Stimulated activated CD8-positive, alpha-beta memory T cell treated with anti-CD3 and anti-CD28 coated beads, Interleukin-15, amount 100 ng/mL, for 24 hours (primary cell): ENCODE measurements at places on chromosomes 12 and 14.

DNA sequence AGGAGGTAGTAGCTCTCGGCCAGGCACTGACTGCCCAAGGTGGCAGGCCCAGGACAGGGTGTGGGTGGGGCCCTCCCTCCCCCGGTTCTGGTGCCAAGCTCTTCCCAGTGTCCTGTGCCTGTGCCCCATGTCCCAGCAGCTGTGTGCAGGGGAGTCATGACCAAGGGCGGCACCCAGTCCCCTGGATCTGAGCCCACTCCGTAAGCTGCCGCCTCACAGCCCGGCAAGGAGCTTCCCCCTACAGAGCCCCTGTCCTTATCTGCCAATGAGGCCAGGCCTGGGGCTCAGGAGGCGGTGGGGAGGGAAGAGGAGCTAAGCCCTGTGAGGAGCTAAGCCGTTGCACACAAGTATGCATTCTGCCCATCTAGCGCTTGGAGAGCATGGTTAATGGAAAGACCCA, 5.6 kb upstream of the C14orf180 start:
- DNase-seq, result no peak

DNA sequence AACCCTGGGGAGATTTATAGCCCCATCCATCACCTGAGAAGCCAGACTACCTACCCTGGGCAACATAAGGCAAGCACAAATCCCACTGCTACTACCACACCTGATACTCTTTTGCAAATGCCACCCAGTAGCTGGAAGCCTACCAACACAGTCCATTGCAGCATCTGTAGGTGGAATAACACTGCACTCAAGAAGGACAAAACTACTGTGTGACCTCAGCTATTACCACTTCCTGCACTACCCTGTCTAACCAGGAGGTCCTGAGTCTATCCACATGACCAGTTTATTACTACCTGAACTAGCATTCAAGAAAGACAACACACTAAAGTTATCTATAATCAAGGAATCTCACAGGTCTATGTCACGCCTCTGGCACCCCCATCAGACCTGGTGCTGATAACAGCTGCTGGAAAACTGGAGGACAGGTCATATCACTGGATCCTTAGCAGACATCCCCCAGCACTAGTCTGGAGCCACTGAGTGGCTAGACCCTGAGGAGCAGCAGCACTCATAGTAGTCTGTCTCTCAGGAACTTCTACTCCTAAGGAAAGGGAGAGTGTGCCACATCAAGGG, 2.9 kb upstream of the CLEC1A start:
- no peak for DNase-seq

DNA sequence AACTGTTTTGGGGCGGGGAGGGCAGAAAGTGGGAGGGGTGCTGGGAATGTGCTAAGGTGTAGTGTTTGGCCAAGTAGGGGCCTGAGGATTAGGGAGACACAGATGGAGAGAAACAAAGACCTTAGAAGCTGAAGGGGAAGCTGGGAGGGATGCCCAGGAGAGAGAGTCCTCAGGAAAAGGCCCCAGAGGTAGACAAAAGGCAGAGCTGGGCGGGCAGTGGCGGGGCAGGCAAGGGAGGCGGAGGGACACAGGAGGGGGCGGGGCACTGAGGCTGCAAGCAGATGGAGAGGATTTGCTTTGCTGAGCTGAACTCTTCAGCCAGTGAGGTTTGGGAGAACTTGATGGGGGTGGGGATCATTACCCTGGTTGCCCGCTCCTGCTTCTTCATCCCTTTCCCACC, 2.8 kb downstream of the PTMS start:
- no peak for DNase-seq

DNA sequence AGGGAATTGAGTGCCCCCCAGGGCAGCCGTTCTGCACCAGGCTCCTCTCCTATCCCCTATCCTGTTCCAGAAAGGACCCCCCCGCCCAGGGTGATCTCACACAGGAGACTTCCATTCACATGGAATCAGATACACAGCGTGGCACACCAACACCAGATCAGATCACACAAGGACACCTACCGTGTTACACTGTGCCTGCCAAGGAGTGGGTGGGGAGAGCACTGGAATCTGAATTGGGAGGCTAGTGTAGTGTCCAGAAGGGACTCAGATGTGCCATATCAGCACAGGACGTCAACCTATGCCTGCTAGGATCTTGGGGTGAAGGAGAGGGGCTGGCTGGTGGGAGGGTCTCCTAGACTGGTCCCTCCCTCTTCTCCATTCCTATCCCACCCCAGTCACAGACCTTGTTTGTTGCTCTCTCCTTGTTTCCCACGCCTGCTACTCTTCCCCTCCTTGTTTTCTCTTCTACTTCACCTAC, 2.3 kb downstream of the PTMS start:
- DNase-seq, result no peak

- no peak for DNase-seq
Measured at GRCh38 chr12:106671840-106672239, 89.0 kb downstream of the RFX4 start.

GRCh38 chr12:87760943-87761342, 268.3 kb downstream of the C12orf50 start:
- no peak for DNase-seq

- DNase-seq, result no peak
Measured at GRCh38 chr12:66775871-66776270, 97.0 kb upstream of the GRIP1 start.

DNA sequence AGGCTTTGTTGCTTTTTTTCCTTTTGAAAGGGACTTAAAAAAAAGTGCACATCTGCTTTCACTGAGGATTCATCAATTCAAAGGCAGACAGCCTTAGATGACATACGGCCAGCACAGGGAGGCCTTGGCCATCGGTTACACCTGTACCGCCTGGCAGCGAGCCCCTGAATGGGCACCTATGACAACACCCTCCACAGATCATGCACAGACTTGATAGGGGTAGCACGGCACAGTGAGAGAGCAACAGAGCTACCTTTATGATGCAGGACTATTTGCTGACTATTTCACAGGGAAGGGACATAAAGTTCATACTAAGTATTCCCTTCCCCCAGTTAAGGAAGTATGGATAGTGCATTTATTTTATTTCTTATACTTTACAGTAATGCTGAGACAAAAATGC, 137.9 kb upstream of the ARID2 start:
- DNase-seq, result no peak

GRCh38 chr14:102029956-102030355, 56.9 kb downstream of the HSP90AA1 start:
- no peak for DNase-seq

GRCh38 chr12:115332945-115333344, 649.0 kb upstream of the TBX3 start:
- no peak for DNase-seq

DNA sequence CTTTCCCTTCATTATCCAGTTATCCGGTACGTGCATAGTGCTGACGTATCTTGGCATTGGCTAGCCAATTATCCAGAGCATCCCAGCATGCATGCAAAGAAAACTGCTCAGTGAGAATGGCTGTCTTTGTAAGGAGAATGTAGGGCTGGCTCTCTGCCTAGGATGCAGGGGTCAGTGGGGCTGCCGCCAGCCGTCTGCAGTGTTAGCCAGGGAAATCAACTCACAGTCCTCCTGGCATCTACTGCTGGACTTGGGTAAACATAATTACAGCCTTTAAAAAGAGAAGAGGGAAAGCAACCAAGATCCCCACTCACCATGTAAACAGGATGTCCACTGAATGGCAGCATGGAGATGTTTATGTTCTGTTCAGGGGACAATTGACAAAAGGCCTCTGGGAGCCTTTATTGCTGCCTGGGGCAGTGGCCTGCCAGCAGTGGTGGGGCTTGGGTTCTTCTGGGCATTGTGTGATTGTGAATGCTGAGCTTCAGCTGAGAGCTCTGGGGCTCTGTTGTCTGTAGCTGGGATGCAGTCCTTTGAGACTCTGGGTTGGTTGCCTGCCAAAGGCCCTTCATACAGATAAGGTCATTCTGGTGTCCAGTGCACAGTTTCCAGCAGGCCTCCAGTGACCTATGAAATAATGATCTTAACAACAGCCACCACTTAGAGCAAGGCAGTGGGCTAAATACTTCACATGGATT, 121.8 kb downstream of the TBC1D30 start:
- DNase-seq, result no peak

DNA sequence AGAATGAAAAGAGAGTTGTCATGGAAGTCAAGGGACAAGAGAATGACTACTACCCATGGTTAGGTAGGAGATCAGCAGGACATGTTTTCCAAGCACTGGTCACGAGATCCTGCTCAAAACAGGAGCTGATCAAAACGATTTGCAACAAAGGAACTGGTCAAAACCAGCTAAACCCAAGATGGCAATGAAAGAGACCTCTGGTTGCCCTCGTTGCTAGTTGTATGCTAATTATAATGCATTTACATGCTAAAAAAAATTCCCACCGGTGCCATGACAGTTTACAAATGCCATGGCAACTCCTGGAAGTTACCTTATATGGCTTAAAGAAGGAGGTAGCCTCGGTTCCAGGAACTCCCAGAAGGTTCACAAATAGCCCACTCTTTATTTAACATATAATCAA, 95.0 kb upstream of the OTX2 start:
- DNase-seq, result no peak

DNA sequence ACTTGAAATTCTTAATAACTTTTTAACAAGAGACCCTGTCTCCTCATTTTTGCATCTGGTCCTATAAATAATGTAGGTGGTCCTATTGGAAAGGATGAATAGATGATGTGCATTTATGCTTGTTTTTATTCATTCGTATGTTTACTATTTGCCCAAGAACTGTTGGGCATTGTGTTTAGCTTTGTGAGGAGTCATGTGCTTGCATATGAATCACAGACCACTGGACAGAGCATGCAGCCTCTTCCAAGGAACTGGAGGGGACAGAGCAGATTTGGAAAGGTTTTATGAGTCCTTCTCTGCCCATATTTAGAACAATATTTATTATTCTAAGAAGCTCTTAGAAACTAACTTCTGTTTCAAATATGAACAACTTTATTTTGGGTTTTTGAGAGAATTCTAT, 414.0 kb downstream of the SOX5 start:
- no peak for DNase-seq

DNA sequence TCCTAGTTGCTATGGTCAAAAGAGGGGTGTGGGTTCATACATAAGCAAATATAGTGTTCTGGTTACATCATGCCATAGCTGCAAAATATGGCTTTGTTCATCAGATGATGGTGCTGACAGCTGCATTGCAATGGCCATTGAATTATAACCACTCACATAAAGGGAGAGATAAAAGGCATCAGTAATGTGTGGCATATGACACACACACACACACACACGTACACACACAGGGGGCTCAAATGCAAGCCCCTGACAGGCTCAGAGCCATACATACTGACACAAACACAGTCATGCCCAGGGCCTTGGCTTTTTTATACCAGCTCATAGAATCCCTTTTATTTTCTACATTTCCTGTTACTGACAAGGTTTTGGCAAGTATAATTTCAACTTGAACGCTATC, 698.9 kb downstream of the BCL11B start:
- no peak for DNase-seq

GRCh38 chr12:50005175-50005574, 20.1 kb downstream of the RACGAP1 start:
- DNase-seq, result no peak

- DNase-seq, result no peak
Measured at GRCh38 chr14:72517736-72518135, 376.2 kb downstream of the DPF3 start.

DNA sequence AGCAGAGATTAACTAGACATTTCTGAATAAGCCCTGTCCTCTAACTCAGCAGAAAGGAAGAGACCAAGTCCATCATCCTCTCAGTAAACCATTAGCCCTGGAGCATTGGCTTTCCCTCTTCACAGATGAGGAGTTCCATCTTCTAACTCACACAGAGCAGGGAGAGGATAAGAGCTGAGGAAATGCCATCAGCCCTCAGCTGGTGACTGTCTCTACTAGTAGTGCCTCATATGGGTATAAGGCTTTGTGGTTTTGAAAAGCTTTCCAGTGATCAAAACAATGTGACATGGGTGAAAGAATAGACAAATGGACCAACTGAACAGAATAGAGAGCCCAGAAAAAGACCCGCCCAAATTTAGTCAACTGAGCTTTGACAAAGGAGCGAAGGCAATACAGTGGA, 197.2 kb upstream of the NUDT4 start:
- no peak for DNase-seq

GRCh38 chr12:12779529-12779928, 5.9 kb upstream of the APOLD1 start:
- no peak for DNase-seq

GRCh38 chr12:132462788-132463187, 27.2 kb upstream of the FBRSL1 start:
- DNase-seq, result no peak

DNA sequence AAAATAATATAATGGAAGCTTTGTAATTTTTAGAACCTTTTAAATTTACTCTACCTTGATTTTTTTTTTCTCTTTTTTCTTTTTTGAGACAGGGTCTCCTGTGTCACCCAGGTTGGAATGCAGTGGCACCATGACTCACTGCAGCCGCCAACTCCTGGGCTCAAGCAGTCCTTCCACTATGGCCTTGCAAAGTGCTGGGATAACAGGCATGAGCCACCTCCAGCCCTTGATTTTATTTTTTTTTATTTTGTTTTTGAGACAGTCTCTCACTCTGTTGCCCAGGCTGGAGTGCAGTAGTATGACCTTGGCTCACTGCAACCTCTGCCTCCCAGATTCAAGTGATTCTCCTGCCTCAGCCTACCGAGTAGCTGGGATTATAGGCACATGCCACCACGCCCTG, 65.3 kb upstream of the TRAF3 start:
- DNase-seq, result no peak

GRCh38 chr14:55441286-55441685, 870 bp upstream of the TBPL2 start:
- no peak for DNase-seq

- DNase-seq, result no peak
Measured at GRCh38 chr12:111038941-111039340, 118.6 kb upstream of the MYL2 start.

- DNase-seq, result no peak
Measured at GRCh38 chr12:79326222-79326621, 364.5 kb downstream of the PAWR start.
